ENCODE measurements at places on chromosomes 3 and 15.

DNA sequence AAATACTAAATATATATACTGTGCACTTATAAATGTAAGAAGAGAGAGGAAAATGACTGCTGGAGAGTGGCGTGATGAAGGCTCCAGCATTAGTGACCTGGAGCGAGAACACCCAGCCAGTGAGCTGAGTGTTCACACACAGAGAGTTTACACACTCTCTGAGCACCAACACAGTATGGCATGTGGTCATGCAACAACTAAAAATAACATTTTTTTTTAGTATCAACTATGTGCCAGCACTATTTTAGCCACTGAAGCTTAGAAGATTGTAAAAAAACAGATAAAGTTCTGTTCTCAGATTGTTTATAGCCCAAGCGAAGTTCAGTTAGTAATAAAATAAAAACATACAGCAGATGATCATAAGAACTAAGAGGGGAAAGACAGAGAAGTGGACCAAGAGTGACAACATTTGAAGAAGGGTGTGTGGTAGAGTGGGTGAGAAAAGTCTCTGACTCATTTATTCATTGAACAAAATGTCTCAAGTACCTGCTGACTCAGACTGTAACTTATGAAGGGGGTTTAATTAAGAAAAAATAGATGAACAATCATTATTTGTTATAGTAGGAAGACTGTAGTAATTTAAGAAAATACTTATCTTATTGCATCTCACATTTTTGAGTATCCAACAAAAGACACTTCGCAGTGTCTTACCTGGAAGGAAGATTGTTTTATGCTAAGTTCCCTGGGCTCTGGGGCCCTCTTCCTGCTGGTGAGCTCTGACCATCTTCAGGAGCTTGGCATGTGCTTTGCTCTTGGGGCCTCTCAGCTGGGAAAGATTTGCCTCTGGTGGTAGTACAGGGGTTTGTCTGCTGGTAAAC lies 43.8 kb downstream of the GAP43 start:
- DNase-seq: no peak

DNA sequence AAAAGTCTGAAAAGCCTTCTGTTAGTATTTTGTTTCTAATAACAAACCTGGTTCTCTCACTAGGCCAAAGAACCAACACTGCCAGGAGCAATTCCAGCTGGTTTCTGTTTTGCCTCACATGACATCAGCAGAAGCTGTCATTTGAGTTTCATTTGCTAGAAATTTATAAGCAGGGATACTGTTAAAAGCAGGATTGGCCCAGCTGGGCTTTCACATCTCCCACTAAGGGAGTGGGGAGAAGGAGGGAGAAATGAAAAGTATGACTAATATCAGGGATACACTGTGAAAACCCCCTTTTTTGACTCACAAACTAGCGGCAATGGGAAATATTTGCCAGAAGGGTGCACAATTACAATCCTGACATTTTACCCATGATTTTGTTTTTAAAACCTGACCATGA lies 5.3 kb downstream of the CCDC80 start:
- no peak for DNase-seq

DNA sequence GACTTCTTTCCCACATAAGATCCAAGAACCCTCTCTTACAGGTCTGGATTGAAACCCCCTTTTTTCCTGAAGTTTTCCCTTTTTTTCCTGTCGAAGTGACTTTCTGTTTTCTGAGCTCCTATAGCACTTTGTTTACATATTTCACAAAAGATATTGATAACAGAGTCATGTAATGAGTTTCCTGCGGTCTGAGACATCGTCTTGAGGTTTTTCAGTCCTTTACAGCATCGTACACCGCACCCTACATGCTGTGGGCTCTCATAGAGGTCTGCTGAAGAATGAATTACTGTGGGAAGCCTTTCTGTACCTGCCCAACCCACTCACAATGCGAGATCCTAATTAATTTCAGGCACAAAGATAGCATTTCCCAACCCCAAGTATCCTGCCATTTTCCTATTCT lies 53.1 kb downstream of the MCF2L2 start:
- DNase-seq: no peak

- DNase-seq: no peak
Measured at GRCh38 chr3:170660139-170660538, 74.3 kb upstream of the SLC7A14 start.

DNA sequence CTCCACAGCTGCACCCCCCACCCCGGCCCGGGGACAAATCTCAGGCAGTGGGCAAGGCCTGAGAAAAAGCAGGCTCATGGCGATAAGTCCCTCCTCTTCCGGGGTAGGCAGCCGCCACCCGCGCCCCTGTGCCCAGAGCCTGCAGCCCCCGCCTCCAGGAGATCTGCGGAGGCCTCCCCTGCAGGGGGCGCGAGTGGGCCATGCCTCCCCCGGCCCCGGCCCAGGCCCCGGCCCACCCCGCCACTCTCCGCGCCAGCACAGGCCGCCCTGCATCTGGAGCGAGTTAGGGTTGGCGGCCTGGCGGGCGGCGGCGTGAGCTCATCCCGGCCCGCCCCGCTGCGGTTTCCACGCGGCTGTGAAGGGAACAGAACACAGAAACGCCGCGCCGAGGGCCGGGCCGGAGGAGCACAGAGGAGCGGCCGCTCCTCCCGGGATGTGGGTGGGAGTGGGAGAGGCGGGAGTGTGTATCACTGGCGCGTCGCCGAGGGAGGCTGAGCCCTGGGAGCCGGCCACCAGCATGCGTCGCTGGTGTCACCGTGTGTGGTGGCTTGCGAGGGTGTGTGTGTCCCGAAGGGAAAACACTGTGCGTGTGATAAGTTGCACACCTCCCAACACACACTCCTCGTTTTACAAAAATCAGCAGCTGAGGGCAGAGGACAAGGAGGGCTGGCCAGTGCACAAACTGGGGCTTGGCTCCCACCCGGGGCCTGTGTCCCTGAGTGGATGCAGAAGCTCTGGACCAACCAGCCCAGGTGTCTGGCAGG lies 17.2 kb downstream of the MYL3 start:
- peak; percentile 80 for DNase-seq

DNA sequence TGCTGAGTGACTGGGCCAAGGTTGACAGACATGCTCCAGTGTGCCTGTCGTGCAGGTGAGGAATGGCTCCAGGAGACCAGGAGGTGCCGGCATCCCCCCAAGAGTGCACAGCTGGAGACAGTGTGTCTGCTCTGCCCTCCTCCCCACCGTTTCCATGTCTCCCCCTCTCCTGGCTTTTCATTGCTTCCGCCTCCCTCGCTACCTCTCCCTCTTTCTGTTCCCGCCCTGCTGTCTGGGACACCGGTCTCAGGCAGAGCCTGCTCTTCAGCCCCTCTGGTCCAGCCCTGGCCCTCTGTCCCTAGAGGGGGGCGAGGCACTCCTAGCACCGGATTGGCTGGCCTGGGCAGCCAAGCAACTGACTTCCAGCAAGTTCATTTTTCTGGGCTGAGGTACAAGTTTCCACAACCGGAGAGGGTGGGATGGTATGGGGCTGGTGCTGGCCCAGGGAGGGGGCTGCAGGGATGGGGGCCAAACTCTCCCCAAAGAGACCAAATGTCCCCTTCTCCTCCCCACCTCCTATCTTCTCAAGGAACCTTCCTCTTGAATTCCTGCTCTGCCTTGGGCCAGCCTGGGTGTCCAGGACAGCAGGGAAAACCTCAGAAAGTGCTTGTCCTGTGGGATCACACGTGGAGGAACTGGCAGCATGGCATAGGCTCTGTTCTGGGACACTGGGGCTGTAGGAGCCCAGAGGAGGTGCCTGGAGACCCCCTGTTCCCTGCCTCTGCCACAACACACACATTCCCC lies 32.6 kb downstream of the PRKCD start:
- DNase-seq: no peak

GRCh38 chr3:112813016-112813415 lies 33.6 kb downstream of the CD200R1L start:
- DNase-seq: no peak

DNA sequence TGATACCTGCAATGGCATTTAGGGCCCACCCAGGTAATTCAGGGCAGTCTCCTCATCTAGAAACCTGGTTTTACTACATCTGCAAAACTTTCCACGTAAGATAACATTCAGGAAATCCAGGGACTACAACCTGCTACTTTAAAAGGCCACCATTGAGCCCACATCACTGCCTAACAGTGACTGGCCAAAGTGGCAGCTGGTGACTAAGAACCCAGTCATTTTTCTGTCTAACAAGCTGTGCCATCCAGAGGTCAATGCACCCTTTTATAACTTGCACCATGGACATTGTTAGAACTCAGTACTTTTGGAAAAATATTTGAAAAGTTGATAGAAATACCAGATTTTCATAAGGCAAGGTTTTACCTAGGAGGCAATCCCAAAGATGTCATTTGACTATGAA lies 492.4 kb downstream of the OTOL1 start:
- no peak for DNase-seq

GRCh38 chr15:79154483-79155135 lies 64.0 kb upstream of the RASGRF1 start:
- DNase-seq: no peak

- DNase-seq: no peak
Measured at GRCh38 chr15:71790081-71790480, 20.3 kb upstream of the NR2E3 start.

DNA sequence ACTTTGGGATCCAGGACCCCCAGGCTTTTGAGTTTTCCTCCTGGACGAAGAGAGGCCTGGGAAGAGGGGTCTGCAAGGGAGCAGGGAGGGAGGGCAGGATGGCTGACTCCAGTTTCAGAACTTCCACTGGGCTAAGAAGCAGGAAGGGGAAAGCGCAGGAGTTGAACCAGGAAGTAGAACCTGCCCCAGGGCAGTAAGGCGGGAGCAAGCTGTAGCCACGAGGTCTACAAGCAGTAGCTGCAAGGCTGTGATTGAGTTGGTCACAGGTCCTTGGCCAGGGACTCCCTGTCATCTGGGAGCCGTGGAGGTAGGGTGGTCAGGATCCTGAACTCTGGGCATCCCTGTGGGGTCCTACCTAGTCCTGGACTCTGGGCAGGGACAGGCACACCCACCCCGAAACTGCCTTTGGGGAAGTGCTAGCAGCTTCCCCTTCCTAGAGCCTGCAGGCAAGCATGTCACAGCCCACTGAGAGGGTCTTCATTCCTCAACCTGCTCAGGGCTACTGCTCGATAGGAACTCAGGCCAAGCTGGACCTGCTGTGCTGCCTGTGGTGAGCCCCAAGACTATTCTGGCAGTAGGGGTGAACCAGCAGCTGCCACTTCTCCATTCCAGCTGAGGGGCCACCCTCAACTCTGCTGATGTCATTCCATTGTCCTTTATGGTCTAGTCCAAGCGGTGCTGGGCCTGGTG lies 5.8 kb upstream of the GNAI2 start:
- no peak for DNase-seq

GRCh38 chr3:71358243-71358642 lies 225.3 kb downstream of the FOXP1 start:
- DNase-seq: no peak

GRCh38 chr15:70765504-70766281 lies 2.3 kb upstream of the UACA start:
- no peak for DNase-seq

GRCh38 chr3:186588632-186589031 lies 18.1 kb downstream of the DNAJB11 start:
- no peak for DNase-seq

GRCh38 chr3:71503525-71504249 lies 79.8 kb downstream of the FOXP1 start:
- no peak for DNase-seq

DNA sequence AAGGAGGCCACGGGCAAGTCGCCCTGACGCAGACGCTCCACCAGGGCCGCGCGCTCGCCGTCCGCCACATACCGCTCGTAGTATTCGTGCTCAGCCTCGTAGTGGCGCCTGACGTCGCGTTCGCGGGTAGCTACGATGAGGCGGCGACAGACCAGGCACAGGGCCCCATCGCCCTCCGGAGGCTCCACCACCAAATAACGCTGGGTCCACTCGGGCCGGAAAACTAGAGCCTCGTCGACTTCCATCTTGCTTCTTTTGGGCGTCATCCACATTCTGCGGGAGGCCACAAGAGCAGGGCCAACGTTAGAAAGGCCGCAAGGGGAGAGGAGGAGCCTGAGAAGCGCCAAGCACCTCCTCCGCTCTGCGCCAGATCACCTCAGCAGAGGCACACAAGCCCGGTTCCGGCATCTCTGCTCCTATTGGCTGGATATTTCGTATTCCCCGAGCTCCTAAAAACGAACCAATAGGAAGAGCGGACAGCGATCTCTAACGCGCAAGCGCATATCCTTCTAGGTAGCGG lies at the start of gene EPM2AIP1:
EPM2AIP1 (minus strand) TSS at position 326 of the 520 bp plus-strand sequence; CDS start at position 272, 54 bp downstream.
- no peak for DNase-seq

GRCh38 chr3:73490453-73491286 lies 134.1 kb downstream of the PDZRN3 start:
- DNase-seq: no peak

DNA sequence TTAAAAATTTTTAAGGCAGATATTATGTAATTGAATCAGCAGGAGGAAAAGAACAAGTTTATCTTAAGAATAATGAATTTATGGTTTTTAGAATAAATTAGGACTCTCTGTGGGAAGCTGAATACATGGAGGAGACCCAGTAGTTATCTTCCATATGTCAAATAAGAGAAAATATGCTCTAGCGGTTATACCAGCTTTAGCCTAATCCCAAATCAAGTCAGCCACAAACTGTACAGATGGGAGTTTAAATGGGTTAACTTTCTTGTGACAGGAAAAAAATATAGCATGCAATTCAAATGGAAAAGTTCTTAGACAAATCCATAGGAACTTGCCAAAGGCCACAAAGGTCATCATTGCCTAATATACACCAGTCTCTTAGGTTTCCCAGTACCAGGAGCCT lies 84.3 kb downstream of the TTBK2 start:
- DNase-seq: no peak

- no peak for DNase-seq
Measured at GRCh38 chr3:118298133-118298532, 736.5 kb downstream of the IGSF11 start.

DNA sequence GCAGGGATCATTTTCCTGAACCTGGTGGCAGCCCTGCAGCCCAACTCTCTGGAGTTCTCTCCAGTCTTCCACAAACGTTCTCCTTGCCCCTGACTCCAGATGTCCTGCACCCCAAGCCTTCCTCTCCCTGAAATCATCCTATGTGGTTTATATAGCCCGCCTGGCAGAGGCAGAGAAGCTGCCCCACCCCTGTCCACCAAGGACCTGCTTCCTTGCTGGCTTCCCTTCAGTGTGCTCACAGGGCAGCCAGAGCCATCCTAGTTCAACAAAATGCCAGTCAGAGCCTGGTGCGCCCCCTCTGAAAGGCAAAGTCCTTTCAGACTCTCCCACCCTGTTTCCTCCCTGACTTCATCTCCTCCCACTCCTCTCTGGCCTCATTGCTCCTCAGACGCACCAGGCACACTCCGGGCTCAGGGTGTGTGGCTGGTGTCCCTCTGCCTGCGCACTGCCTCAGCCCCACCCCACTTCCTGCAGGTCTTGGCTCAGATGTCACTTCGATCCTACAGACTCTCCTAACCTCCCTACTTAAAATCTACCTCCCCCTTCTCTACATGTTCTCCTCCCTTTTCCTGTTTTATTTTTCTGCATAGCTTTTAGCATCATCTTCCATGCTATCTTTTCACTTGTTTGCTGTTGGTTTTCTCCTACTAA lies 5.9 kb downstream of the KBTBD13 start:
- DNase-seq: peak; percentile 15

DNA sequence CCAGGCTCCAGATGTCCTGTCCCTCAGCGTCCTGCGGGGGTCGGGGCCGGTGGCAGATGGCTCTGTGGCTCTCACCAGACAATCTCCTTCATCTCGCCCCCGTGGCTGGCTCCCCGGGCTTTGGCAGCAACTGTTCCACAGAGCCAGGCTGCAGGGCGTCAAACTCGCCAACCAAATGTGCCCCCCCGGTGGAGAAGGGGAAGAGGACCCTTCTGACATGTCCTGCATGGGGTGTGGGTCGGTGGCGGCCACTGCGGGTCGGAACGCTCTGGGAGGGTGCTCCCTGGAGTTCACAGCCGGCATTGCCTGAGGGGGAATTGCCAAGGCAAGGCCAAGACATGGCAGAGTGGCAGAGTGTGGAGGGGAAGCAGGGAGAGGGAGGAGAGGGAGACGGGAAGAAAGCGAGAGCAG lies 36.0 kb downstream of the BDH1 start:
- DNase-seq: no peak

- no peak for DNase-seq
Measured at GRCh38 chr15:99279827-99280226, 28.5 kb downstream of the LRRC28 start.
